ENCODE measurements at places on chromosomes 6 and 20. TPM values are rescaled to one million over a fixed set of nuclear protein-coding genes. Genes with fewer than 3 reads are reported as not detected.

CDS2 gene
- total RNA-seq, result 61.9 TPM

RHAG gene
- total RNA-seq, result 0.62 TPM

RNF182 gene
- total RNA-seq, result not detected

NNAT gene
- not detected for total RNA-seq

MED23 gene
- total RNA-seq, result 10.6 TPM

ME1 gene
- 24.7 TPM for total RNA-seq

SNRNP48 gene
- total RNA-seq, result 17.5 TPM
